ENCODE measurements at places on chromosomes 16 and 17.

- no peak for DNase-seq
These were observed 23.0 kb downstream of the RARA start for GRCh38 chr17:40331743-40332641.

DNA sequence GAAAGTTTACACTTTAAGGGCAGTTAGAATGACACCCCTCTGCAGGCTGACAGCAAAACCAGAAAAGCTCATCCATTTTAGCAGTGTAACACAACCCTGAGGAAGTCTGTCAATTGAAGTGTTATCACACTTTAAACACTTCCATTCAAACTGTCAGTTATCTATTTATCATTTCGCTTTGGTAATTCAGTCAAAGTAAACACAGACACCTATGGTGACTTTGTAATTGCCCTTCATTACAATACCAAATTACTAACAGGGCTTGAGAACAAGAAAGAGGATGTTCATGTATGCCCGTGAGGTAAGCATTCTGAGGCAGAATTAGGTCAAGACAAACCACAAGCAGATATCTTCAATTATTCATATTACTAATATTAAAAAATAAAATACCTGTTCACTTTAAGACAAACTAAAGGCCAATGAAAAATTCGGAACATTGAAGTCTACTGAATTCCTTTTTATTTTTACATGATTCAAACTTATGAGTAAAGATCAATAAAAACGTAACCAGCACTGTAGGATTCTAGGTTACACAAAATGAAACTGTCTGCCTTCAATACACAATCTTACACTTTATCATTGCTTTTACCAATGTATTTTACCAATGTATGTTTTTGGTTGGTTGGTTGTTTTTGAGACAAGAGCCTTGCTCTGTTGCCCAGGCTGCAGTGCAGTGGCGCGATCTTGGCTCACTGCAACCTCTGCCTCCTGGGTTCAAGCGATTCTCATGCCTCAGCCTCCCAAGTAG is 57.1 kb downstream of the BRIP1 start:
- no peak for DNase-seq

DNA sequence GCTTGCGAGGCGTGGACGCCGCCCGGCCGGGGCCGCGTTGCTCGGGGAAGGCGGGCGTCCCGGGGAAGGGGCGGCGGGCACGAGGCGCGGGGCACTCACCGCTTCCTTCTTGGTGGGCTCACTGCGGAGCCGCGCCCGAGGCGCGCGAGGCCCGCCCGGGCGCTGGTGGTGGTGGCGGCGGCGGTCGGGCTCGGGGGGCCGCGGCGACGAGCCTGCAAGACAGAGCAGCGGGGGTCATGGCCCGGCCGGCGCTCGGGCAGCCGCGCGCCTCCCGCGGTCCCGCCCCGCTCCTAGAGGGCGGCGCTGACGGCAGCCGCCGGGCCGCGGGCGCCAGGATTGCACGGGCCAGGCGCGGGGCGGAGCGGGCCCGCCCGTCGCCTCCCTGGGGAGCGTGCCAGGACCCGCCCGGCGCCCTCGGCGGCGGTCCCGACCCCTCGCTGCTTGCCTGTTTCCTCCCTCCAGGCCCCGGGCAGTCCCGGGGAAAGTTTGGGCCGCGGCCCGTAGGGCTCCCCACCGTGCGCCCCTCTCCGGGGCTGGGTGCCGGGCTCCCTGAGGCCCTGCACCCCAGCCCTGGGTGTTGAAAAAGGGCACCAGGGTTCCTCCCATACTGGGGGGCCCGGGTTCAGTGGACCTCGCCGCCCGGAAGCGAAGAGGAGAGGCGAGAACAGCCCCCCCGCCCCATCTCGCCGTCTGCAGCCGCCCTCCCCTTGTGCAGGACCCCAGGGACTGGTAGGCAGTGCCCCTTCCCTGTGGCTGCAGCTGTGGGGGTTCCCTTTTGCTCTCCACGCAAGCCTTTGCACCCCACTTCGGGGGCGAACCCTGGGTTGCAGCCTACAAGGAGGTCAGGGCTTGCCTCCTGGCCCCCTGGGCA is at the start of gene C16orf74:
Gene C16orf74 (minus strand): TSS at position 270 of the 871 bp plus-strand sequence. CDS start 15,879 bp downstream, outside the sequence.
- no peak for DNase-seq

GRCh38 chr17:74432424-74432690 is 469 bp downstream of the GPRC5C start:
- DNase-seq, result no peak

GRCh38 chr17:35254107-35254773 is 11.4 kb downstream of the SLFN5 start:
- no peak for DNase-seq

Data from NCI-H526 (cell line).